Stimulated activated CD8-positive, alpha-beta memory T cell treated with anti-CD3 and anti-CD28 coated beads, Interleukin-15, amount 100 ng/mL, for 48 hours (primary cell): ENCODE measurements at places on chromosomes 3 and 15.

- DNase-seq: no peak
Measured at GRCh38 chr15:90044916-90045371, 43.8 kb downstream of the ZNF710 start.

DNA sequence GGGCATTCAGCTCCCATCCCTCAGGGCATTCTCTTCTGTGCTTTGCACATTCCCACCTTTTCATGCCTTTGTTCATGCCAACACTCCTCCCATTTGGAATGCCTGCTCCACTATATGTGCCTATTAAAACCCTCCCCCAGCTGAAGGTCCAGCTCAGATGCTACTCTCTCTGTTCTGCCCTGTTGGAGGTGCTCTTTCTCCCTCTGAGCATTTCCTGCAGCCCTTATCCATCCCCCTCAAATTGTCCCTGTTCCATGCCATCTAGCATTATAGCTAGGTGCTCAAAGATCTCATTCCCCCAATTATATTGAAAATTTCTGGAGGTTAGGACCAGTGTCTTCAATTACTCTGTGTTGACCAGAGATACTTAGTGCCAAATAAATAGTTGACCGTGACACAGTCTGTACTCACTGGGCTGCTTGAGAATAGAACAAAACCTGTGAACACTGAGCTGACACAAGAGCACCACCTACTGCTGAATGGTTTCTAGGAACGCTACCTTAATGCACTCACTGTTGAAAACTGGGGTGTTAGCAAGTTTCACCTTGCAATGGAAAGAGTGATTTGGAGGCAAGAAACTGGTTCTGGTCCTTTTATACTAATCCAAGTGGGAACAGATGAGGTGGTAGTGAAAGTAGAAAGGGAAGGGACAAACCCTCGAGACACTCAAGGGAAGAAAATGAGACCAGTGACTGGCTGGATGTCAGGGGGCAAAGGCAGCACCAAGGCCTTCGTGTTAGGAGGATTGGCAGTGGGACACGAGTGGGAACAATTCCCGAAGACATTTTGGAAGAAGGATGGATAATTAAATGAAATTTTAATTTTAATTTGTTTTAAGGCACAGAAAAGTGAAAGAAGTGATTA, 289.8 kb upstream of the ROPN1 start:
- no peak for DNase-seq

- no peak for DNase-seq
Measured at GRCh38 chr15:91947293-91947679, 93.8 kb downstream of the SLCO3A1 start.

GRCh38 chr3:157247391-157247790, 87.4 kb upstream of the CCNL1 start:
- no peak for DNase-seq

DNA sequence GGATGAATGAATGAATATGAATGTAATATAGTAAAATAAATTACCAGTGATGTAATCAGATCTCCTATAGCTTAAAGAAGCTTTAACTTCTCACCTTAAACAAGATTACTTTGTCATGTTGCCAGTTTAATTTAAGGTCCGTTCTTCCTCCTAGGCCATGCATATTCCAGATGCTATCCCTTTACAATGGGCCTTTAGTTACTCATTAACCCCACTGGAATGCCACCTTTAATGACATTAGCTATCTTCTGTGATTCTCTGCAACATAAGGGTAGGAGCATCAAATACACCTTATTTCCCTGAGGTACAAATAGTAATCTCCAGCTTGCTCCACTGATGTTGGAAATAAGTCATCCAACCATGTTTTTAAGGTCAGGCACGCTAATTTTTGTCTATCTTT, 63.0 kb upstream of the TIMP4 start:
- no peak for DNase-seq

DNA sequence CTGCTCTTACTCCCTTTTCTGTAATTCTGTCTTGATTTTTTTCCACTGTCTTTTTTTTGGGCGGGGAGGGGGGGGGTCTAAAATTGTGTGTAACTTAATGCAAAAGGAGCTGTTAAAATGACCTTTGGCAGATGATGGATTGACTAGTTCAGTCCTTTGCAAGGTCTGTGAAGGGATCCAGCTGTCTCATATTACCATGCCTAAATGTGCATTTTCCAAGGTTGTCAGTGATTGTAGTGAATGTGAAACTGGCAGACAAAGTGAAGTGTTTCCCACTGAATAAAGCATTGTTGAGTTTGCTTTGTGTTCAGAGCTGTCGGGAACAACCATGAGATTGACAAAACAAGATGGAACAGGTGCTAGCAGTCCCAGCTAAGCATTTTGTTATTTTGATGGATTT, 110.1 kb upstream of the SKOR1 start:
- DNase-seq: no peak

DNA sequence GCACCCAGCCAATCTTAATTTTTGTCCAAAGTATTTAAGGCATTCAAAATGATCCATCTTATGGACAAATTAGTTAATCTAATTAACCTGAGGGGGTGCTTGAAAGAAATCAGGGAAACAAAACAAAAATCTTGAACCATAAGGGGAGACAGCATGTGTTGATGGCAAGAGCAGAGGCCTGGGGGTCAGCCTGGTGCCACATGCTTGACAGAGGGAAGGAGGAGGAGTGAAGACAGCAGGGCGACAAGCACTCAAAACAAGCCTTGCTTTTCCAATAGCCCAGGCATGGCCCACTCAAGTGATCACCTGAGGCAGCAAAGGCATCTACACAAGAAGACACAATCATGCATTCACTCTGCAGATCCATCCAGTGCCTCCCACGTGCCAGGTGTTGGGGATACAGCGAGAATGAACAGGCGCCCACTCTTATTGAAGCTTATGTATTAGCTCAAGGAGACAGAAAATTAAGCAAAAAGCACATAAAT, 25.0 kb upstream of the MGLL start:
- no peak for DNase-seq

DNA sequence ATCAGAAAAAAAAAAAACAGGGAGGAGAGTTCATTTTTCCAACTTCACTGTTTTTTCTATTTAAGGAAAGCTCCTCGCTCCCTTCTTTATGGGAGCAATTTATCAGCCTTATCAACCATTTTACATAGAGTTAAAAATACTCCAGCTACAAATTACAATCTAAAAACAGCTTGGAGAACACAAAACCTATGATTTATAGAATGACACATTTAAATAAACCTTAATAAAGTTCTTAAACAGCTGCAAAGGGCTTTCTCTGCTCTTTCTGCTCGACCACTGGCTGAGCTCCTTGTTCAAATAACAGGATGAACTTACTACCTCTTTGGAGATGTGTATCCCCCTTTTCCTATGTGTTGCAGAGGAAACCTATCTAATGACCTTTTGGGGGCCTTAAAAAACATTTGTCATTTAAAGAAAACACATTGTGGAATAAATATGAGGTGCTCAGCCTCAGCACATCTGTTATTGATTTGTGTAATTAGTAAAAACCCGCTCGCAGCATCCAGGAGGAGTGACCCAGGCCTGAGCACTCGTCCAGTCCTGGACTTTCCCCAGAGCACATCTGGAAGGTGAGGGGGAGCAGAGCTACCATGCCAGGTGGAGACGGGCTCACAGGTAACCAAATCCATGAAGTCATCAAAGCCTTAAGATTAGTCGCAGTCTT, 231.2 kb downstream of the ATP8B4 start:
- no peak for DNase-seq

- DNase-seq: no peak
Measured at GRCh38 chr3:116135457-116136085, 309.7 kb downstream of the LSAMP start.

- no peak for DNase-seq
Measured at GRCh38 chr3:176787506-176787905, 409.8 kb downstream of the TBL1XR1 start.
